T-helper 17 cell (primary cell): ENCODE measurements at places on chromosomes 5 and 9. TPM values are rescaled to one million over a fixed set of nuclear protein-coding genes. Genes with fewer than 3 reads are reported as not detected.

Gene HABP4
- 21.3 TPM for total RNA-seq

Gene DDX46
- 47.2 TPM for total RNA-seq

Gene SMIM33
- total RNA-seq = 0.32 TPM

Gene GABRP
- not detected for total RNA-seq

Gene CXCL14
- not detected for total RNA-seq

Gene C8G
- 1.4 TPM for total RNA-seq

Gene RXRA
- 10.6 TPM for total RNA-seq
